ENCODE measurements at places on chromosomes 5 and 9.

- no peak for DNase-seq
These were observed 78.2 kb downstream of the ALDH7A1 start for GRCh38 chr5:126516852-126517251.

- no peak for DNase-seq
These were observed 308.8 kb downstream of the IRX2 start for GRCh38 chr5:2442496-2443354.

DNA sequence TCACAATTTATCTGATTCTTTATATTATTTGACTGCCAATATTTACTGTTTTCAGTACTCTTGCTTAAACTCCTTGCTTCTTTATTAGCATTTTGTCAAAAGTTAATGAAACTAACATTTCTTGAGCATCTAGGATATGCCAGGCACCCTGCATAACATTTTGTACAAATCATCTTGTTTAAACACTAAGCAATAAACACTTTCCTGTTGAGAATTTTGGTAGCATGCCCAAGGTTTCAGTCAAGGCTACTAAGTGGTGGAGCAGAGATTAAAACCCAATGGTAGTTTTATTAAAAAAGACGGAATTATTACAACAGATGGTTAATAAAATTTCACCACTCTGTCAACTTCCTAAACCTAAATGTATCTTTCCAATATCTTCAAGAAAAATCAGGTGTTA, 43.2 kb downstream of the SKIC3 start:
- no peak for DNase-seq

- DNase-seq = no peak
These were observed 27.5 kb upstream of the SELENOP start for GRCh38 chr5:42839196-42839595.

GRCh38 chr9:136791516-136792276, 552 bp downstream of the TMEM141 start:
- DNase-seq = no peak

DNA sequence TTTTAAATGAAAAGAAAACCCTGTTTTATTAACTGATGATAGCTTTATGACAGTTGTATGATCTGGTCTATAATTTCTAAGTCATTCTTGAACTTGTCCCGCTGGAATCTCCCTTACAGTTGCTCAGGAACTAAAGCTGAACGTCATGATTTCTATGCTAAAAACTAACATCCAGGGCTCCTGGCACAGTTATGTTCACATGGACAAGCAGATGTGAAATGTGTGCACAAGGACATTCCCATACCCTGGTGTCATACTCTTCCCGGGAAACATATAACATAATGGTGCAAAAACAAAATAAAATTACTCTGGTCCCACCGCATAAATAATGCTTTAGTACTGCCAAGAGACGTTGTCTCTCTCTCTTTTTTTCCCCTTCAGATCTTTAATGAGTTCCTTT, 134.9 kb downstream of the PRDM6 start:
- DNase-seq = no peak

DNA sequence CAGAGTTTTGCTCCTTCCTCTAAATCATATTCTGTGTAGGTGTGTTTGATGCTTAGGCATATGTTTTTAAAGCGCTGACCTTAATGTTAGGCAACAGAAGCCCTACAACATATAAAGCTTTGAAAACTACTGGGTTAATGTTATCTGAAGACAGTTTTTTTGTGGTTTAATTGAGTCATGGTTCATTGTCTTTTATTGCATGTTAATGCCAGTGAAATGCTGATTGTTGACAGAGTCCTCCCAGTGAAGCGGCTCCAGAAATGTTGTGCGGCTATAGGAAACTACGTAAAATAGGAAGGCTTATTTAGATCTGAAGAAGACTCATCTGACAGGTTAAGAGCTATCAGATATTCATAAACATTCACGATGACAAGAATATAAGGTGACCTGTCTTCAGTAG, 424.6 kb downstream of the CCDC171 start:
- DNase-seq = no peak

DNA sequence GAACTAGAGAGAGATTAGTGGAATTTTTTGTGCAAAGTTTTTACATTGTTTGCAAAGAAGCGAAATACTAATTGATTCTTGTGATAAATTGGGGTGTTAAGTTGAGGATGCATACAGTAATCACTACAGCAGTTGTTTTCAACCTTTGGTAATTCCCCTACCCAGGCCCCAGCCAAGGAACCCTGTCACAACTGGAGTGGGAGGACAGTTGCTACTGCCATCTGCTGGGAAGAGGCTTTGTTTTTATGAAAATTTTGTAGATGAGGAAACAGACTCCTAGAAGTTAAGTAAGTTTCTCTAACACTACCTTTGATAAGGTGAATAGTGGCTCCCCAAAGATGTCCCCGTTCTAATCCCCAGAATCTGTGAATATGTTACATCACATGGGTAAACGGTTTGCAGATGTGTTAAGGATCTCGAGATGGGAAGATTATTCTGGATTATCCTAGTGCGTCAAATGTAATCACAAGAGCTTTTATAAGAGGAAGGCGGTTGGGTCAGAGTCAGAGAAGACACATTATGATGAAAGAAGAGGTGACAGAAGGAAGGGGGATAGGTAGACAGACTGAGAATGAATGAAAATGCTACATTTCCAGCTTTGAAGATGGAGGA, 34.0 kb upstream of the PPP1R2B start:
- DNase-seq = peak; percentile 61
